ENCODE measurements at places on chromosomes 1 and 21.

DNA sequence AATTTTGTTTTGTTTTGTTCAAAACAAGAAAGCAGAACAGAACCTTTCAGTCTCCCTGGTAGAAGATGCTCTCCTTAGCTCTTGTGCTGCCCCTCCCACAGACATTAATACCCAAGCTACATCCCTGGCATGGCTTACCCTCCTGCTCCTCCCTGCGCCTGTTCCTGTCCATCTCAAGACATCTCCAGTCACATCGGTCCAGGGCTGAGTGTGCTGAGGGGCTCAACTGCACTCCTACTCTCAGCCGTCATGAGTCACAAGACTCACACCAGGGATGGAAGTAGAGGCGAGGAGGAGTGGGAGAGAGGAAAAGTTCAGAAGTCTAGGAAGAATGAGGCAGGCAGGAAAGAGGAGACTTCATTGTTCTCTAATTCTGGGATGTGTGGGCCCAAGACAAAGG lies 9.2 kb upstream of the TACSTD2 start:
- no peak for DNase-seq

- no peak for DNase-seq
Observed at GRCh38 chr1:89951766-89952604, 42.9 kb upstream of the ZNF326 start.

DNA sequence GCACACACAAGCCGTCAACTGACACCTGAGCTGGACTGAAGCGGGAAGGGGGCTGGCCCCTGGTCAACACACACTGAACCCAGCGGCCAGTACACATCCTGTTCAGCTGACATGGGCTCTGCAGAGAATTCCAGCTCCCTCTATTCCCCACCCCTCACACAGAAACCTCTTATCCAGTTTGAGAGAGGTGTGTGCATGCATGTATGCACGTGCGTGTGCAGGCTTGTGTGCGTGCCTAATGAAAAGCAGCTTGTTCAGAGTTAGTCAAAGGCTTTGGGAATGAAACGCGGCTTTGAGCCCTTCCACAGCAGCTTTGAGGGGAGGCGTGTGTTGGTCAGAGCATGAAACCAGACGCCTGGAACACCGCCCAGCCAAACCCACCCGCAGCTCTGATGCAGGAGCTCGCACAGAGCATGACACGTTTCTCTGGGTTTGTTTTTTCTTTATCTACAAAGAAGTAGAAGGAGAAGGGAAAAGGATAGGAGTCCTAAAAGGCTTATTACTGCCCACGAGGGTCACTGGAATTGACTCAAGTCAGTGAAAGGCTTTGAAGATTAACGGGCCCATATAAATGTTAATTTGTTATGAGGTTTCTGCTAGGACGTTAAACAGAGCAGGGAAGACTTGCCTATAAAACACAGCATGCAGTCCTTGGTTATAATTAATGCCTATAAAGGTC lies 184.2 kb downstream of the ETS2 start:
- DNase-seq = no peak

DNA sequence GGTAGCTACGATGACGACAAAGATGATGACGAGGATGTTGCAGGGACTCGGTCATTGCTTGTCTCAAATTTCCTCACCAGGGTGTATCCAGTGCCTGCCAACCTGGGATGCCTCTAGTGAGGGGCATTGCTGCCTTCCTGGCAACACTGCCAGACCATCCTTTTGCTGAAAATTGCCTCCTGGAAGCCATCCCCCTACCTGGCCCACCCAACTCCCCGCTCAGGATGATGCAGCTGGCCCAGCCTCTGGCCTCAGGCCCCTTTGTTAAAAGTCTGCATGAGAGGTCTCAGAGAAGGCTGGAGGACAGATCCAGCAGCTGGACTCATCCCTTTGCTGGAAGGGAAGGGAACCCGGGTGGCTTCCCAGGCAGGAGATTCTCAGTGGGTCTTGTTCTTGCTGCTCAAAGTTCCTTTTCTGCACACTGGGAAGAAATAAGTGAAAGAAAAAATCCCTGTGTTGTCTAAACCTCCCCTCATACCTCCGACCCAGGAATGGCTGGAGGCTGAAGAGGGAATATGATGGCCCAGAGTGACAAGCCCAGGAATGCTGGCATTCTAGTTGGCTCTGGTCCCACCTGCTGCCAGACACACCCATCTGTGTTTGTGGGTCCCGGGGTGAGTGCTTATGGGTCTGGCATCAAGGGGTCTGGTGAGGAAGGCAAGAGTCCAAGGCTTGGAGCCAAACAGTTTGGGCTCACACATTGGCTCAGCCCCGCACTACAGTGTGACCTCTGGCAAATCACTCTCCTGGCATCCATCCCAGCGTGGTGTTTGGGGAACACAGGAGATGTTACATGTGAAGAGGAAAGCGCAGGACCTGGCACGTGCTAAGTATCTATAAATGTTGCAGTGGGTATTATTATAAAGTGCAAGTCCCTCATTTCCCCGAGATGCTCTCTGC lies 6.7 kb upstream of the FNDC5 start:
- DNase-seq = no peak

GRCh38 chr1:197961449-197961848 lies 44.3 kb downstream of the LHX9 start:
- DNase-seq = no peak

DNA sequence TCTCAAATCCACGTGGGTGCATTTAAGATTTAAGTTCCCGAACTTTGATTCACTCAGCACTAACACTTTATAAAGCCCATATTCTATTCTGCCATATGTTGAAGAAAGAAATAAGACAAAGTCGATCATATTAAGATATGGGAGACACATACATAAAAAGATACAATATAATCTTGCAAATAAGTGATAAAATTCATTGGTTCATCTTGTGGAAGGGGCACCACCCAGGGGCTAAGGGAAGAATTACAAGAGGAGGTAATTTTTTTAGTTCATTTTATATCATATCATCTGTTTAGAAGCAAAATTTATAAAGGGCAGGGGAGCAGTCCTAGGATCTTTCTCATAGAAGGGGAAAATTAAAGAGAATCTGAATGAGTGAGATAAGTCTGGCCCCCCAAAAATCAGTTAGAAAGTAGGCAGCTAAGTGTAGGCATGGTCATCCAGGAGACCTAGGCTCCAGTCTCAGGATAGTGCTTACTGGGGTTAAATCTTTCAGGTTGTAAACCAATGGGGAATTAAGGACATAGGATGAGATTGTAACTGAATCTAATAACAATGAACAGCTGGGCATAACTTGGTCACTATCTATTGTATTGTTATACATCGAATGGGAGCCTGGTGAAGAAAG lies 124.2 kb upstream of the L1TD1 start:
- DNase-seq = peak; percentile 3

- no peak for DNase-seq
Observed at GRCh38 chr1:168786476-168787330, 57.7 kb upstream of the DPT start.

DNA sequence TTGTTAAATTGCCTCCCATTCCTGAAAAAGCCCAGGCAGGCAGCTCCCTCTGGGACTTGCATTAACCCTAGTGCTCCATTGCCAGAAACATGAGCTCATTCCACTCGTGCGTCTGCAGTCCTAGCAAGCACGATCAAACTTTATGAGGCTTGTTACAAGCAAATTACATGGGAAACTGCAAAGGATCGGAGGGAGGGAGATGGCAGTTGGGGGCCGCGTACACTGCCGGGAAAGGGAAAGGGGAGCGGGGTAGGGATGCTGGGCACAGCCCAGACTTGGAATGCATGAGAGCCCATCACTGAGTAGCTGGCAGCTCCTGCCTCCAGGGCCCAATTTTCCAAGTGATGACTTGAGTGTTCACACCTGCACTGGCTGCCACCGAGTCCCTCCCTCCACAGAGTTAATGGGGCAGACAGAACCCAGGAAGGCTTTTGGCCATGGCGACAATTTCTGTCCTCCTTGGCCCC lies 169.9 kb downstream of the BRINP2 start:
- no peak for DNase-seq

- no peak for DNase-seq
Observed at GRCh38 chr1:219573960-219574359, 38.9 kb downstream of the ZC3H11B start.

DNA sequence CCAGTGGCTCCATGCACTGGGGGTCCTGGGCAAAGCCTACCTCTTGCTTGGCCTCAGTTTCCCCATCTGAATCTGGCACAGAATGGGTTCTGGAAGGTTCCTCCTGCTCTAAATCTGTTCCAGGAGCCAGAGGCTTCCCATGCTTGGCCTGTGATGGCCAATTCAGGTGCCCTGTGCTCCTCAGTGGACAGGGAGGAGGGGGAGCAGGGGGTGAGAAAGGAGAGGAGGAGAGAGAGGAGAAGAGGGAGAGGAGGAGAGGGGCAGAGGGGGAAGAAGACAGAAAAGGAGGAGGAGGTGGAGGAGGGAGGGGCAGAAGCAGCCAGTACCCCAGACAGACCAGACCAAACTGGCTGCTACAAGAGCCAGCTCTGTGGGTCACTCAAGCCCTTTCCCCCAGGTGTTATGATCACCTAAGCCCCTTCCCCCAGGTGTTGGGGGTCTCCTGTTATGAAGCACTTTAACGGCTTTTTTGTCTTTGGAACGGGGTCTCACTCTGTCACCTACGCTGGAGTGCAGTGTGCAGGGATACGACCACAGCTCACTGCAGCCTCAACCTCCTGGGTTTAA lies 43.7 kb downstream of the TRIM11 start:
- no peak for DNase-seq

Measured in stimulated activated CD4-positive, alpha-beta T cell treated with anti-CD3 and anti-CD28 coated beads, Interleukin-12 subunit alpha, Interleukin-12 subunit beta, amount 100 ng/mL, for 48 hours (primary cell).